CD4-positive, alpha-beta memory T cell (primary cell): ENCODE measurements at places on chromosomes 5 and 9. TPM values are rescaled to one million over a fixed set of nuclear protein-coding genes. Genes with fewer than 3 reads are reported as not detected.

- DNase-seq = peak; percentile 87
Observed at GRCh38 chr9:92963831-92964606, 16.7 kb downstream of the FGD3 start.

DNA sequence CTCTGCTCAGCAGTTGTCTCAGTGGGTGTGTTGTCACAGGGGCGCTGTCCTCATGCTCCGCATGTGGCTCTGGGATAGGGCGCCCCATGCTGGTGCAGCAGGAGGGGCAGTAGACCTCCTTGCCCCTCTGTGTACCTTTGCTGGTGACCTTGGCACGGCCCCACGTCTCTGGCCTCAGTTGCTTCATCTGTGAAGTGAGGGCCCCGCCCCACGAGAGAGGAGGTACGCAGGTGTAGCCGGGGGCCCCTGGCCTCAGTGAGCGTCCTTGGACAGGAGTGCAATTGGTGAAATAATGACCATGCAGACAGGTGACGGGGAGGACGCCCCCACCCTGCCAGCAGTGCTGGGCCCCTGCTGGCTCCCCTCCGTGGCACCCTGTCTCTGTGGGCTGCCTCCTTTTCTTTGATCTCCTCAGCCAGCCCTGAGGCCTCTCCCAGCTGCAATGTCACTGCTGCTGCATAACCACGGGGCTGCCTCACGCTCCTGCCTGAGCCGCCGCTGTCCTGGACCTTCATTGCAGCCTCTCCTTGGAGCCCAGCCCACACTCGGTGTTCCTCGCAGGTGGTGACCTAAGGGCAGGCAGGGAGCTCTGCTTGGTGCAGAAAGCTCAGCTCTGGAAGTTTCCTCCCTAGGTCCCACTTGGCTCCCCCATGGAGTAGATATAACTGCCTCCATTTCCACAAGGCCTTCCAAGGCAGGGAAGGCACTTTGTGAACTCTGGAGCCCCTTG is 57.3 kb downstream of the PHF2 start:
- DNase-seq = no peak

The TCF7 gene
- polyA plus RNA-seq = 102 TPM

DNA sequence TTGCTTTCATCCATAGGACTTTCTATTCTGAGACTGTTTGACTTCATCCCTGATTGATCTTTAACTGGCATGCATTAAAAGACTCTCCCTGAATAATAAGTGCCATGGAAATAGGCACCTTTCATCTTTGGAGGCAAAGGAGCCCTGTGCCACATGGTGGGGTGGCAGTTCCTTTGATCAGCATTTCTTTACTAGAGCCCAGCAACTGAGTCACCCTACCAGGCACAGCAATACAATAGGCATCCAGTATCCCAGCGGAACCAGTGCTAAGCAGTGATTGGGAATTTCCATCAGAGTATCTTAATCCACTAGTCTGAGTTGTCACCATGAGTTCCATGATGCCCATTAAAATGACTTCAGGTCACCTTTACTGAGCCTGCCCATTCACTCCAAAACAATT is 476.1 kb upstream of the MPDZ start:
- no peak for DNase-seq

- no peak for DNase-seq
Observed at GRCh38 chr9:127738666-127739065, 3.6 kb upstream of the TOR2A start.

GRCh38 chr9:114017741-114018715 is 60.1 kb downstream of the AMBP start:
- DNase-seq = no peak

DNA sequence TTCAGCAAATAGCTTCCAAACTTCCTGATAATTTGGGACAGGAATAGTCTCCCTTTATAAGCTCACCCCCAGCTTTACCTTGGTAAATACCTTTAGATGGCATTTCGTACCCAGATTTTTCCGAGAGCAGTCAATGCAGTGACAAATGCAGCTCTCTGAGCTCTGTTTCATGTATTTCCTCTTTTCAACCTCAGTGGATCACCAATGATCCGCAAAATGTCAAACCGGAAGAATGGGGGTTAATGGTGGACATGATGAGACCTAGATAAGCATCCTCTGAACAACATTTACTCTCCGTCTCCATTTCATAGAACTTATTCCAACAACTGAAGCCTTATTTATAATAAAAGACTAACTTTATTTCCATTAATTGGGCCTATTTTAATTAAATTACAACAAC is 227.3 kb downstream of the MCTP1 start:
- no peak for DNase-seq

The GLRA1 gene
- polyA plus RNA-seq = not detected

DNA sequence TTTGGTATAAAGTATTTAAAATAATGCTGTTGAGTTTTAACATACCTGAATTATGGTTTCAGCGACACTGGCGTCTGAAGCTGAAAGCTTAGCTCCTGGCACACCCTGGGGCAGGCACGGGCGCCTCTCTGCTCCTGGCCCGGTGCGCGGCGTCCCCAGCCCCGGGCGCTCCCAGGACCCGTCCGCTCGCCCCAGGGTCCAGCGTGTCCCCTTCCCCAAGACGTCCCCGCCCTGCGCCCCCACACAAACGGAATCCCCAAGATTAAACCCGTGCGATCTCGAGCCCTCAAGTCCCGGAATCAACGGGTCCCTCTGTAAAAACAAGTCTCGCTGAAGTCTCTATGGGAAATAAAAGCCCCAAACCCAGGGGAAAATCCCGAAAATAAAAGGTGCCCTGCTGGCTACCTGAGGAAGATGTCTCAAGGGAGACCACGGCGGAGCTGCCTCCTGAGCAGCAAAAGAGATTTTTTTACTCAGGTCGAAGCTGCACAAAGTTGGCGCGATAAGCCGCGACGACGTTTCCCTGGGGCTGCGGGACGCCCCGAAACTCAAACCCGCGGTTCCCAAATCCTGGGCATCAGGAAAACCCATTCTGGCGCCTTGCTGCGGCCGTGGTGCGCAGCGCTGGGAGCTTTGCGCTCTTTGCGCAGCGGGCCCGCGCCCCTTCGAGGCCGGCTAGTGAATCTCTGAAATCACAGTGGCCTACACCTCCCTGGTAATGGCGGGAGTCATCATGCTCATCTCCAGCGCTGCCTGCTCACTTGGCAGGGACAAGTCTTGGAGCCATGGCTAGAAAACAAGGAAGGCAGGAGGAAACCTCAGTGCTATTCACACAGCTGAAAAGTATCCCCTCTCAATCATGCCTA is 6.3 kb upstream of the IFNA8 start:
- no peak for DNase-seq

GRCh38 chr5:139193928-139194327 is 4.2 kb downstream of the SIL1 start:
- no peak for DNase-seq
